ENCODE measurements at places on chromosomes 7 and 10. TPM values are rescaled to one million over a fixed set of nuclear protein-coding genes. Genes with fewer than 3 reads are reported as not detected.
A peak's percentile ranks its signal among the peaks of the same experiment; 100 is the strongest.

DNA sequence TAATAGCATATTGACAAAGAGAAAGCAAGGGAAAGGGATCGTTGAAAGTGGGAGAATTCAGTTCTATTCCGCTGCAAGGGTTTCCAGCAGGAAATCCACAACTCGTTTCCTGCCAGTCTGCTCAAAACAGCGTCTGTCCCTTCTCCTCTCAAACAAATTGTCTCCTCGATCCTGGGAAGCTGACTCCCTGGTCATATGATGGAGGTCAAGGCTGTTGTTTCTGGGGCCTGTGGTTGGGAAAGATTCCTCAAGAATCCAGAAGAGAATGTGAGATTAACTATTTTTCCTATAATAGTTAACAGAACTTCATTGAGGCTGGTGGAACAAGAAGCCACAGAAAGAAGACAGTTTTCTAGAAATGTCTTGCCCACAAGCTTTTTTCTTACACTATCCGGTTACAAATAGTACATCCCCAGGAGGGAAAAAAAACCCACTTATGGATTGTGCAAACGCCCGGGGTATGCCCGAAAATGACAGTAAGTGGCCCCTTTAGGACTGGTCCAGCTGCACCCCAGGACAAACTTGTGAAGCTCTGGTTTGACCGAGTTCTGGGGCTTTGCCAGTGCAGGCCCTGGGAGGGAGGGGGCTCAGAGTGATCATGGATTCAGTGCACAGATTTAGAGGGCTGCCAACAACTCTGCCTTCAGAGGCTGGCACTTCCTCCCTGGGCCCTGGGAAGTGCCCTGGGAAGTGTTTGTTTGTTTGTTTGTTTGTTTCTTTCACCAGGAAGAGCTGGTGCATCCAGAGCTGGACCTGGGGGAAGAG is 49.4 kb upstream of the CTBP2 start:
- no peak for DNase-seq
- H3K4me3 ChIP-seq: no peak overlapping the region
- H3K27me3 ChIP-seq: no peaks in the 10 kb centered on the region
- H3K27ac ChIP-seq: no peak overlapping the region

- no peak for DNase-seq
- H3K4me1 ChIP-seq: no peaks in the 10 kb centered on the region
- H3K4me3 ChIP-seq: no peak overlapping the region
- H3K27me3 ChIP-seq: no peaks in the 10 kb centered on the region
- peak overlapping the region; percentile 55 for H3K27ac ChIP-seq
- H3K36me3 ChIP-seq: peaks cover 2% of the 10 kb centered on the region
Measured at GRCh38 chr10:11521860-11522259, 89.6 kb downstream of the USP6NL start.

- no peak overlapping the region for H3K27ac ChIP-seq
- H3K27me3 ChIP-seq: no peaks in the 10 kb centered on the region
- H3K4me3 ChIP-seq: no peak overlapping the region
- no peaks in the 10 kb centered on the region for H3K4me1 ChIP-seq
- no peak for DNase-seq
Measured at GRCh38 chr7:132200141-132200540, 376.1 kb downstream of the PLXNA4 start.

DNA sequence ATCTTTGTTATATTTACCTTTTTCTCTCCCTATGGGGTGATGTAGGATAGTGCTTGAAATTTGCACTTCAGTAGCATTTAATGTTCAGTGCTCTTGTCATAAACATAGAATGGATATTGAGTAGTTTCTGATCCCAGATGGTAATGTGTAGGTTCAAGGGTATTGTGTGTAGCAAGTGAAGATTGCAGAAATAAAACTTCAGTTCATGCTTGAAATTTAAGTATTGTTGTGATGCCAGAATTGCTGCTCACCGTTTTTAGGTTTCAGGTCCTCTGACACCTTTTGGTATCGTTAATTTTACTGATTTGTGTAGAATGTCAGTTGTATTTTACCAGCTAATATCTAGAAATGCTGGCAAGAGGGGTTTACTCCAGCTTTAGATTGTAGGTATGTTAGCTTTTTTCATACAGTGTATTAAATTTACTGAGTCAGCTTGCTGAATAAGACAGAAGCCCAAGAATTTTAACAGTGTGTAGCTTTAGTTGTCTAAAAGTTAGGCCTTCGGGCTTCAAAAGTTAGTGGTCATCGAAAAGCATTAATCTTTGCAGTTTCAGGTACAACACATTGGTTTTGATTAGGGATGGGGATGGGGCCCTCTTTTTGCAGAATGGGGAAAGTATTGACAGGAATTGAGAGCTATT is 1.9 kb downstream of the PTEN start:
- DNase-seq: no peak
- no peaks in the 10 kb centered on the region for H3K27me3 ChIP-seq
- H3K36me3 ChIP-seq: no peaks in the 10 kb centered on the region

DNA sequence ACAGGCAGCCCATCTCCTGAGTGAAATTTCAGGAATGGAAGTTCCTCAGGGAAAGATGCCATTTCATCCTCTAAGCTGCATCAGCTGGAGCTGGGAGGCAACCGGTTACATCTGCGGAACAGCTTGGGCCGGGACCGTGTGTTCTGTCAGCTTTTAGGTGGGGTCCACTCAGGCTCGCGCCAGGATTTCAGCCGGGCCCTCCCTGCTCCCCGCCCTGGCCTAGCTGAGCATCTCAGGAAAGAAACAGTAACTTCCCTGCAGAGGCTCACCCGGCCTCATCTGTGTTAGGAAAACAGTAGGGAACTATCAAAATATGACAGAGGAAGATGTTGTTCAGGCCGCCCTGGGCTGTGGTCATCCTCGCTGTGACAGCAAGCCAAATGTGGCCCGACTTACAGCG is 110.4 kb downstream of the TRIL start:
- peak overlapping the region; percentile 52 for H3K27ac ChIP-seq
- H3K4me1 ChIP-seq: no peaks in the 10 kb centered on the region
- H3K4me3 ChIP-seq: no peak overlapping the region
- DNase-seq: peak; percentile 43
- H3K27me3 ChIP-seq: no peaks in the 10 kb centered on the region
- H3K36me3 ChIP-seq: no peaks in the 10 kb centered on the region

DNA sequence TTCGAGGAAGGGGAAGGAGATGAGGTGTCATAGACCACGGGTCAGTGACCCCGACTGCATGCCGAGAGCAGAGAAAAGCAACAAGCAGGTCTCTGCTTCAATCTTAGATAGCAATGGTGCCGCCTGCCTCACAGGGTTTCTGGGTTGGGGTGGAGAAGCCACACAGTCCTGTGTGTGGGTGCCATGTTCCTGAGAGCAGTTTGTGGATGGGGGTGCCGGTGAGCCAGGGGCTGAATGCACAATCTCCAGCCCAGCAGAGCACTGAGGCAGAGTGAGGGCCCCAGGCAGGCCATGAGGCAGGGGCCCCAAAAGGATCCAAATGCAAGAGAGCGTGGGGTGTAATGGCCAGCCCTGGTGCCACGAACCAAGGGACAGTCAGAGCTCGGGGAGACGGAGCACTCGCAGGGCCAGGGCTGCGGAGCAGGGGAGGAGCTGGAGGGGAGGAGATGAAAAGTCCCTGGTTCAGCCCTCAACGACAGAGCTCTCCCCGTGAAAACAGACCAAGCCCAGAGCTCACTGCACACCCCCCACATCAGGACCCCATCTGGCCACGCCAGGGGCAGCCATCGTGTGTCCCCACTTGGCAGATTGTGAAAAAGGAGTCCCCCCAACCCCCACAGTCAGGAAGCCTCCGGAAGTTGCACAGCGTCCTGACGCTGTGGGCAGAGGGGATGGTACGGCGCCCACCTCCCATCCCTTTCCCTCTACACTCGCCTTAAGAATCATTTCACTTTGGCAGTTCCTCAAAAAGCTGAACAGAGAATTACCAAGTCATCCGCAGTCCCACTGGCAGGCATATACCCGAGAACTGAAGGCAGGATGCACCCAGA is 19.9 kb downstream of the WDR86 start:
- H3K27me3 ChIP-seq: no peaks in the 10 kb centered on the region
- no peak overlapping the region for H3K27ac ChIP-seq
- peaks cover 46% of the 10 kb centered on the region for H3K36me3 ChIP-seq
- DNase-seq: no peak
- H3K4me1 ChIP-seq: no peaks in the 10 kb centered on the region

GRCh38 chr7:132300599-132301277 is 275.5 kb downstream of the PLXNA4 start:
- no peaks in the 10 kb centered on the region for H3K27me3 ChIP-seq
- H3K36me3 ChIP-seq: no peaks in the 10 kb centered on the region
- no peaks in the 10 kb centered on the region for H3K4me1 ChIP-seq

DNA sequence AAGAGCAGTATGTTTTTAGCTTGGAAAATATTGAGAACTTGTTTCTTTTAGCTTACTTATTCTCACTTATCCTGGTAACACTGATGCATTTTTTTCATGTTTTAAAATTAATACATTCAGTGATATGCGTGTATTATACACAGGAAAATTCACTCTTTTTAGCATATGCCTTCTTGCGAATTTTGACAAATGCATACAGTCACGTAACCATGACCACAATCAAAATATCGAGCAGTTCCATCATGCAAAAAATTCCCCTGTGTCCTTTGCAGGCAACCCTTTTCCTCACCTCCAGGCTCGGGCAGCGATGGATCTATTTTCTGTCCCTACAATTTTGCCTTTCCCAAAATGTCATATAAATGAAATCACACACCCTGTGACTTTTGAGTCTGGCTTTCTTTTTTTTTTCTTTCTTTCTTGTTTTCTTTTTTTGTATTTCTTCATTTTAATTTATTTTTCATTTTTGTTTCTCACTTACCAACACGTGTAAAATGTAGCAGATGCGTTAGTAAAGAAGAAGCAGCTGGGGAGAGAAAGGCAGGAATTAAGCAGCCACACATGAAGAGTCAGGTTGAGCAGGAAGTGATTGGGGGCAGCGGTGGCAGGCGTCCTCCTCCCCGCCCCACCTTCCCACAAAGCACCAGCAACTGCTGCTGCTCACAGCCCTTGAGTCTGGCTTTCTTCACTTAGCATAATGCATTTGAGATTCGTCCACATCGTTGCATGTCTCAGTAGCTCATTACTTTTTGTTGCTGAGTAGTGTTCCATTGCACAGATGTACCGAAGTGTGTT is 29.9 kb downstream of the ADRB1 start:
- no peaks in the 10 kb centered on the region for H3K36me3 ChIP-seq
- DNase-seq: no peak
- H3K27me3 ChIP-seq: no peaks in the 10 kb centered on the region
- no peak overlapping the region for H3K4me3 ChIP-seq

- no peaks in the 10 kb centered on the region for H3K27me3 ChIP-seq
- DNase-seq: no peak
- no peak overlapping the region for H3K4me3 ChIP-seq
- H3K4me1 ChIP-seq: no peaks in the 10 kb centered on the region
- no peaks in the 10 kb centered on the region for H3K36me3 ChIP-seq
Measured at GRCh38 chr7:129101746-129102145, 42.8 kb upstream of the TSPAN33 start.

Gene KLLN
- total RNA-seq: 0.78 TPM

Gene FGFBP3
- 3.1 TPM for total RNA-seq

Gene LIPF
- not detected for total RNA-seq

Gene LRRTM3
- not detected for total RNA-seq

Measured in tibial nerve (tissue), 4 donors.